EH (cell line): ENCODE measurements at places on chromosomes 7 and 10.
A peak's percentile ranks its signal among the peaks of the same experiment; 100 is the strongest.

- DNase-seq, result peak; percentile 62
These were observed 193.1 kb upstream of the SEMA3C start for GRCh38 chr7:81111781-81112540.

- DNase-seq, result no peak
These were observed 19.5 kb downstream of the PRF1 start for GRCh38 chr10:70582793-70583668.

GRCh38 chr7:95715274-95715673 is 57.1 kb upstream of the DYNC1I1 start:
- no peak for DNase-seq

DNA sequence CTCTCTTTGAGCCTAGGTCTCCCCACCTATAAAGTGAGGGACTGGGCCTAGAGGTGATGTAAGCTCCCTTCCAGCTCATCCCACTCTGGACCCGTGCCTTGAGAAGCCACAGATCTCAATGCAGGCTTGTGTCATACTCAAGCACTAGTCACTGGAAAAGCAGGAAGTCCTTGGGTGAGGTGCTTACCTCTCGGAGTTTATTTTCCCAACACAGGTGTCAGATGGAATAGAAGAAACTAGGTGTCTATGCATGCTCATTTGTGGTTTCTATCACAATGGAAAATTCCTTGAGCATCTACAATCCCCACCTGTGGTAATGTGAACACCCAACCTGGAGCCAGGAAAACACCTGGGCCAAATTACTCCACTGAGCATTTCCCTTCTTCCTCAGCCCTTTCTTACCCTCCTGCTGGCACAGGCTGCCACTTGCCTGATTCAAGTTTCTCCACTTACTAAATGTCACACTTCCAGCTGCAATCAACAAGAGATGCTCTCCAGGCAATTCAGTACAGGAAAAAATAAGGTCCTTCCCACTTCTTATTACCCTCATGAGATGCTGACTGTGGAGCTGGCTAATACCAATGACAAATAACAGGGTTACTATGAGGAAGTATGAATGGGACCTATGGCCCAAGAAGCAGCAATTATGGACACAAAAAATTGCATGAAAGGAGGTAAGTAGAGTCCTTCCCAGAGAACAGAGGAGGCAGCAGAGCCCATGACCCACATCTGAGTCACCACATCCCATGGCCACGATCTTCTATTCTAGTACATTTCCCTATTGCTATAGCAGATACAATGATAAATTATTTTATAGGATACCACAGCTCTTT is 13.1 kb downstream of the LSM5 start:
- DNase-seq, result peak; percentile 54

DNA sequence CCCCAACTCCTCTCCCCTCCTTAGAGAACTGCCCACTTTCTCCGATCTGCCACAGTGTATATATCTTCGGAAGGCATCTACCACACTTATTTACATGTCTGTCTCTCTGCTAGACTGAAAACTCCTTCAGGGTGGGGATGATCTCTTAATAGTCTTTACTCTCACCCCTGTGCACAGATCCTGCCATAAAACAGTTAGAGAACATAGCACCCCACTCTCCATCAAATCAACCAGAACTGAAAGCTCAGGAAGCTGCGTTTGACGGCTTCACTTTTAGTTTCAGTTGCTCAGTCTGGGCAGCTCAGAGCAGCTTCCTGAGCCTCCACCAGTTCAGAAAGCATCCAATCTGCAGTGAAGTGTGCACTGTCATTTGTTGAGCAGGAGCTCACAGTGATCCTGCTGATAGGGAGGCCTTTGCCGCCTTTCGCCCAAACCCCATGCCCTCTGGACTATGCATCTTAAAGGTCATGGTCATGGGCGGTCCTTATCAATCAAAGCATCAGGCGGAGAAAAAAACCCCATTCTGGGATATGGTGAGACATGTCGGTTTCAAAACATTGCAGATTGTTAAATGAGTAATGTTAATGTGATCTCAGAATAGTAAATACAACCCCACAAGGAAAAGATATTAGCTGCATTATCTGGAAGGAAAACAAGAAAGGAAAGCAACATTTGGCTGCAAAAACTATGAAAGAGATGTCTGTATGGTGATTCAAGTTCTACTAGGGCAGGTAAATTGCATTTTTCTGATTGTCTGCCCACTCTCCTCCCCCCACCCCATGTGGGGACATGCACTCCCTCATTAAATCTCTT is 167.1 kb upstream of the ADO start:
- DNase-seq, result peak; percentile 67

DNA sequence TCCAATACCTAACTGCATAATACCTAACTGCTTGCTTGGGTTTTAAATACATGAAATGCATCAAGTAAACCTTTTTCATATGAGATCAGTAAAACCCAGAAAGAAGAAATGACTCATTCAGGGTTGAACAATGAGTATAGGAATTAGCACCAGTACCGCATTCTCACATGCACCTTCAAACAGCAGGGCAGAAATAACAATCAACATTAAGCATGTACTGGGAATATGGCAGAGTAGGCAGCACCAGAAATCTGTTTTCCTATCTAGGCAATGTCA is 850.3 kb upstream of the SORCS1 start:
- DNase-seq, result no peak

DNA sequence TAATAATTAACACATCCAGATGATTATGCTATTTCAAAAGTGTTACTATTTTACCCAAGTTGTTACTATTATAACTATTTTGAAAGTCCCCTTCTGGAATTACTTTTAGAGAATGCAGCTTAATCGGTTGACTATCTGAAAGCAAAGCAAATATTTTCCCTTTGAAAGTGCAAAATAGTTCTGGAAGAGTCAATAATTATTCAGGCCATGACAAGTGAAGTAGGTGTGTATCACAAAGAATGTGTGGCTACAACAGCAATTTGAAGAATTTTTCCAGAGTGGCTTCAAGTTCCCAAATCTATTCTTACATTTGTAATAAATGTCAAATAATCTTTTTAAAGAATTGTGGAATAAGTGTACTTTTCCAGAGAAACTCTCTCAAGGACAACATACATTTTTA is 42.8 kb downstream of the RNLS start:
- DNase-seq, result peak; percentile 21

GRCh38 chr7:40704172-40704571 is 569.4 kb downstream of the SUGCT start:
- no peak for DNase-seq

DNA sequence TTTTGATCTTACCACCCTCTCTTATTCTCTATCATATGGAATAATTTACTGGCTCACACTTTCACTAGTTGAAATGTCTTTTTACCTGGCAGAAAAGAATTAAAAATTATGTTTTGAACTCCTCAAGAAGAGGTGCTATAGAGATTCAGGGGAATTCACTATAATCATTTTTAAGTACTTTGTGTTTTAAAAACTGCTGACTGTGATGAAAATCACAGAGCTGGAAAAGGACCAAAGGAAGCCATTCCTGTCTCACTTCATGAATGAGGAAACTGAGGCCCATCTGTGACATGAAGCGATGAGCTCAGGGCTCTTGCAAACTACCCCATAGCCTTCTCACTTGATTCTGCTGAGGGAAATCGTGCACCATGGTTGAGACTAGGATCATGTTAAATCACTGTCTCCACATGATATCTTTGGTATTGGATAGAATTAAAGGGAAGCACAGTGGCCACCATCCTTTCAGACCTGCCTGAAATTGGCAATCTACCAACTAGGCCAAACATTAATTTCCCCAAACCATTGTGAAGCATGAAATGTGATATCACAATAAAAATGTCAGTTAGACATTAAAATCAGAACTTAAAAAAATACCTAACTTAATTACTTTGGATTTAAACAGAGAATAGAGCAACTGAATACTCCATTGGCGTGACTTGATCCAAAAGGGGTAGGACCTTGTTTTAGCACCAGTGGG is 141.0 kb downstream of the FZD1 start:
- no peak for DNase-seq

- peak; percentile 79 for DNase-seq
These were observed 566 bp downstream of the ZNF789 start for GRCh38 chr7:99473315-99473596.

DNA sequence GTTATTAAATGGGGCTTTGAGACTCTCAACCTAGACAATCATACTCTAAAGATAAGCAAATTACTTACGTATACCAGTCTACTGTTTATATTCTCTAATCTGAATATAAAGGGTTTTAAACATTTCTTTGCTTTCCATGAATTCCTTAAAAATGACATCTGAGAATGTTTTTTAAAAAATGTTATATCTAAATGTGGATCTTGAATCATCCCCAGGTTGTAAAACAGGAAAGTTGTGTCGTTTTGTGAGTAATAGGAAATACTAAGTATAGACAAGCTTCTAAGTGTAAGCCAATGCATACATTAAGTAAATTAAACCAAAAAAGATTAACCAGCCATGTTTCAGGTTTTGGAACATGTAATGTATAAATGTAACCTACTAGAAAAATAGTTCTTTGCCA is 26.8 kb downstream of the ADD3 start:
- DNase-seq, result peak; percentile 61

DNA sequence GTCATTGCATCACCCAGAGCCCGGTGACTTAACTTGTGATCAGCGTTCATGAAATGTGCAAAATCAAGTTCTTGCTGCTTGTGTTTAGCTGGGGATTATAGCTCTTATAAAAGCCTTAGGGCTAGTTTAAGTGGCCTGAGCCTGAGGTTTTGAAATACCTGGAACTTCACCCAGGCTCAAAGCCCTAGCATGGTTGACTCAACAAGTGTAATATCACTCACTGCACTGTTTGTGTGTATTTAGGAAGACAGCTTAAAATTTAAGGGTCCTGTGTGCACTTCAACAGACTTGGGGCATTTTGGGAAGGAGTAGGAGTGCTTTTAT is 489.5 kb downstream of the GATA3 start:
- no peak for DNase-seq

DNA sequence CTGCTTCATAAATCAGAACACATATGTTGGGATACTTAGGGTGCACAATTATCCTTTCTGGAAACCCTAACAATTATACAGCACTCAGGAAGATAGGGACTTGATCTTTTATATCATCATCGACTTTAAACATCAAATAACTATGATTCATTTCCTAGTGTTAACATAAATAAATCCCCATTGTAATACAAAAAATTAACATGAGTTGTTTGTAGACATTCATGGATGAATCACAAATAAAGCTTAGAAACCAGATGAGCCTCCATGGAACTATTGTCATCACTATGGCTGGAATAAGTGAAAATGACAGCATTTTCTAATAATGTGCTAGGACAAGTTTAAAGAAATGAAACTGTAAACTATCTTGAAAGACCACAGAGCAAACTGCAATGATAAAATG is 821.7 kb downstream of the GATA3 start:
- no peak for DNase-seq

- DNase-seq, result no peak
These were observed 44.3 kb downstream of the CLEC2L start for GRCh38 chr7:139567647-139568345.

DNA sequence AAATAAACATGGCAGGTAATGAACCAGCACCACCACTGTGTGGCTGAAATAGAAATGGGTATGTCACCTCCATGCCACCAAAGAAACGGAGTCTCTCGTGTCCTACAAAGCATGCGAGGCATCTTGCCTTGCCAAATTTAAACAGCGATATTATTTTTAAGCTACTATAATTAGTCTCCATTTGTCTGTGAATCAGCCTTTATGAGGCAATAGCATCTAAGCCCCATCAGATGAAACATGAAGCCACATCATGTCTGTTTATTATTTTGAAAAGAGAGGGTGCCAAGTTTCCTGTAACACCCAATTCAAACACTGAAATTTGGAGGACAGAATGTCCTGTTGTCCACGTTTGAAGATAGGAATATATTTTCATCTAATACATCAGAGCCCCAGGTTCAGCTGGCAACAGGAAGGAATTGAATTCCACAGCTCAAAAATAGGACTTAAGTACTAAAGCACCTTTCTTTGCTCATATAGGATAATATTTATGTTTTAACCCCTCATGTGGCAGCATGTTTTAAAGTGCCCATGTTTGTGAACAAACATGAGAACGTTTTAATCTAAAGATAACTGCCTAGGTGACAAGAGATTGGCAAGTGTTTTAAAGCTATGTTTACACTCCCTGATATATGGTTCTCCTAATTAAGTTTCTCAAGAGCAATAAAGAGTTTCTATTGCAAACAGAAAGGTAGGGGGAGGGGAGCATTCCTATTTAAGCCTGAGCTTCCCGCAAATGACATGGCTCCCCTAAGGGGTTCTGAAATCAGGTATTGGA is 86.8 kb downstream of the SORBS1 start:
- peak; percentile 63 for DNase-seq

DNA sequence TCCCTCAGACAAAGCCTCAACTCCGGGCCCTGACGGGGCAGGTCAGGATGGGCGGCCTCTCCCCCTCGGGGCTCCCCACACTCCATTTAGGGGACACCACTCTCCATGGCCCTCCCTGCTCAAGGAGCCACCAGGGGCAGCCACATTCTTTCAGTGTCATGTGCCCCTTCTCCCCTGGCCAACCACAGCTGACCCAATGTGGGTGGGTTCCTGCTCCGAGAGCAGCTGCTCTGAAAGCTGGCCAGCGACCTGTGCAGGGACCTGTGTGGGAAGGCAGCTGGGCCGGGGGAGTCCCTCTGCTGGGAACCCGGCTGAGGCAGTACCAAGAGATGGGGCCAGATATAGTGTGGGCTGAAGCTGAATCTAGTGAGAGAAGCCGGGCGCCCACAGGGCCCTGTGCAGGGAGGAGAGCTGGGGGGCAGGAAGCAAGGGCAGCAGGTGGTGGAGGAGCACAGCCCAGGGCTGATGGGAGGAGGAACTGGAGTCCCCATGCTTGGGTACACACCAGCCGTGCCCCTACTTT is 40.6 kb upstream of the NPFFR1 start:
- DNase-seq, result no peak

- peak; percentile 89 for DNase-seq
These were observed 43.6 kb downstream of the CNNM1 start for GRCh38 chr10:99372546-99373271.

DNA sequence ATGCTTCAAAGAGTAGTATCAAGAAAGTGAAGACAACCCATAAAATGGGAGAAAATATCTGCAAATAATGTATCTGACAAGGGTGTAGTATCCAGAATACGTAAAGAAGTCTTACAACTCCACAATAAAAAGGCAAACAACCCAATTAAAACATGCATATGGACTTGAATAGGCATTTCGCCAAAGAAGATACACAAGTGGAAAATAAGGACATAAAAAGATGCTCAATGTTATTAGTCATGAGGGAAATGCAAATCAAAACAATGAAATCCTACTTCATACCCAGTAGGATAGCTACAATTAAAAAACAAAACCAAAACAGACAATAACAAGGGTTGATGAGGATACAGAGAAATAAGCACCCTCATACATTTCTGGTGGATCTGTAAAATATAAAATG is 79.2 kb downstream of the NUDCD3 start:
- DNase-seq, result peak; percentile 63

DNA sequence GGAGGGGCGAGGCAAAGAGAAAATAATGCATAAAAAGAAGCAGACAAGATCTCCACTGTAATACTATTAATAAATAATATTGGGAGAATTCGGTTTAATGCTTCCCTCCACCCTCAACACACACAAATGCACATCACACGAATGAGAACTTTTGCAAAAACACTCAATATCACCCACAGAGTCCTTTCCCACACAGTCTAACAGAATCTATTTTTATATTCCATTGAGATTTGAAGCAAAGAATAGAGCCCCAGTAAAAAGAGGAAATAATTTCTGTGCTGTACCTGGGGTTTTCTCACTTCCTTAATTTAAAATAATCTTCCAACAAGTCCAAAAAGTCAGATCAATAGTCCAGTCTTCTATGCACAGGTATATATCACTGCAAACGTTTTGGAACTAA is 17.0 kb downstream of the PIK3AP1 start:
- no peak for DNase-seq

GRCh38 chr7:119572541-119572940 is 700.4 kb upstream of the KCND2 start:
- DNase-seq, result no peak

GRCh38 chr7:79692015-79692414 is 238.5 kb upstream of the MAGI2 start:
- peak; percentile 84 for DNase-seq
